CD4-positive, alpha-beta T cell (primary cell): ENCODE measurements at places on chromosomes 5 and 9.

DNA sequence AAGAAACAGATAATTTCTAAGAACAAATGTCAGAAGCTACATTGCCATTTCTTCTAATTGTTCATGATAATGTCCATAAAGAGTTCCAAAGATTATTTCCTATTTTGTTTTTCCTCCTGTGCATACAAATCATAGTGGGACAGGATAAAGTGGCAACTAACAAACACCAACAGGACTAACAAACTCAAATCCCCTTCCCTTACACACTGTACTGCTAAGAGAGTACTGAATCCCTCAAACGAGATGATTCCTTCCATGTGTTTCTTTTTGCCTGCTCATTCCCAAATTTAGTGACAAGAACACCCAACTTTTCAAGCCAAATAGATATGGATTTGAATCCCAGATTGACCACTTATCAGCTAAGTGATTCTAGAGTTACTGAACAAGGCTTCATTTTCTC is 15.2 kb downstream of the STRBP start:
- no peak for DNase-seq

DNA sequence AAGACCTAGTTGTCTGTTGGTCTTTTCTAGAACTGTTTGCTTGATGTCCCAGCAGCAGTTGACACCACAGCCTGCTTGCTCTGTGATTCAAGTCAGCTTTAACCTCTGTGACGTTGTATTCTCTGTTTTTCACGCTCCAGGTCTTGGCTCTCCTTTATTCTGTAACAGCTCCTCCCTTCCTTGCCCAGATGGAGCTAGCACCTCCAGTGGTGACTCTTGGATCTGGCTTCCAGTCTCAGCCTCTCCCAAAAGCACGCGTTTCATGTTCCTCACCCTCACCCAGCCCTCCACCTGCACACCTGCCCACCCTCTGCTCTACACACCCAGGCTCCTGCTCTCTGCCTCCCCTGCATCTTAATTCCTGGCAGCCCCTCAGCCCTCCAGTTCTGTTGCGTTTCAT is 50.6 kb downstream of the DMRT1 start:
- DNase-seq: no peak

DNA sequence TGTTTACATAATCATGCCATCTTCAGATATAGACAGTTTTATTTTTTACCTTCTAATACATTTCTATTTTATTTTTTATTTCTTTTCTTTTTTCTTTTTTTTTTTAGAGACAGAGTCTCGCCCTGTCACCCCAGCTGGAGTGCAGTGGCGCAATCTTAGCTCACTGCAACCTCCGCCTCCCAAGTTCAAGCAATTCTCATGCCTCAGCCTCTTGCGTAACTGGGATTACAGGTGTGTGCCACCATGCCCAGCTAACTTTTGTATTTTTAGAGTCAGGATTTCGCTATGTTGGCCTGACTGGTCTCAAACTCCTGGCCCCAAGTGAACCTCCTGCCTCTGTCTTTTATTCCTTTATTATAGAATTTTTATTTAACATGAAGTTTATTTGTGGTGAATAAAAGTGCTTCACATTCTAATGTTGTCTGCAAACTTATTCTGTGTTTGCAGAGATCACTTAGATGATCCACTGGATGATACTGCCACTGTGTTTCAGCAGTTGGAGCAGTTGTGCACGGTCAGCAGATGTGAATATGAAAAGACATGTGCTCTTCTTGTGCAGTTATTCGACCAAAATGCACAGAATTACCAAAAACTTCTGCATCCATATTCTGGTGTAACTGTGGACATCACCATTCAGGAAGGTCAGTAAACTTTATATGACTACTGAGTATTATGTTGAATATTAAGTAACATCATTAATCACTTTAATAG is 62.2 kb downstream of the RANBP17 start:
- no peak for DNase-seq

DNA sequence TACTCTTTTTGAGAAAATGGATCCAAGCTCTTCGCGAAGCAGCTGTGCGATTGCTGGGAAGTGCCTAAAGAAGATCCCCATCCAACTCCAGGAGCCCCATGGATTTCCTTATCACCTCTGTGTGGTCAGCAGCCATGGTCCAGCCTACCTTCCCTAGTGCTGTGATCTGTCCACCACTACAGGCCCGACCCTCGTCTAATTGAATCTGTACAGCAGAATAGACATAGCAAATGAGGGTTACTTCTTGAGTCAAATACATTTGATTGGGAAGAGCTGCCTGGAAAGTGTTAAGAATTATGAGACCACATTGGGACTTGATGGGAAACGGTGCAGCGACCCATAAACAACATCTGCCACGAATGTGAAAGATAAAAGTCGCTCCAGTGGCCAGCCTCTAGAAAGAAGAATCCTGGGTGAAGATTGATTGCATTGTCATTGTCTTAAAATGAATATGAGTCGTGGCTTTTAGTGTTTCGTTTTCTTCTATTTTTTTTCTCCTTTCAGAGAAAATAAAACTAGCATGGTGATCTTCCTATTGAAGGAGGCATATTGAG is 118.4 kb downstream of the PAM start:
- no peak for DNase-seq

- no peak for DNase-seq
These were observed 283.4 kb upstream of the ADRA1B start for GRCh38 chr5:159632866-159633265.
